Activated CD4-positive, alpha-beta T cell treated with anti-CD3 and anti-CD28 coated beads, Interleukin-2, amount 50 U/mL, for 1 hour (primary cell): ENCODE measurements at places on chromosomes 1 and 21.

DNA sequence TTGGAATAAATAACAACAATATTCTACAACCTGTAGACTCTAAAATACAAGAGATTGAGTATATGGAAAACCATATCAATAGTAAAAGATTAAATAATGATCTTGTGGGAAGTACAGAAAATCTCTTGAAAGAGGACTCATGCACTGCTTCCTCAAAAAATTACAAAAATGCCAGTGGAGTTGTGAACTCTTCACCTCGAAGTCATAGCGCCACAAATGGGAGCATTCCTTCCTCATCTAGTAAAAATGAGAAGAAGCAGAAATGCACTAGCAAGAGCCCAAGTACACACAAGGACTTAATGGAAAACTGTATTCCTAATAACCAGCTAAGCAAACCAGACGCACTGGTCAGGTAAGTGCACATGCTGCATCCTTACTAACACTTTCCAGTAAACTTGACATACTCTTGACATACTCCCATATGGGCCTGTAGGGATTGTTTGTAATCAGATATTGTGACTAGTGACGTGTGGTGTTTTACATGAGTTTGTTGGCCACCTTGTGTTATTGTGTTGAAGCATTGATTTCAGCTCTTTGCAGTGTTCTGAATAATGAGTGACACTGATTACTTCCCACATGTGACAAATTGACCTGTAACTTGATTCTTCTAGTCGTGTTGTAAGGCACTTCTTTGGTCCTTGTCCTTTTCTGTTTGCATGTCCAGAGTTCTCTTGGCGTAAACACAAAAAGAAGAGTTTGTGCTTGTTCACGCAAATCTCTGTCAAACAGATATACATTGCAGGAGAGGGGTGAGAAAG, 28.0 kb downstream of the MACO1 start:
- no peak for DNase-seq

GRCh38 chr1:89206373-89206772, 7.6 kb upstream of the GBP4 start:
- DNase-seq, result no peak

- DNase-seq, result no peak
These were observed 1.5 kb downstream of the CORT start for GRCh38 chr1:10451287-10451686.

- DNase-seq, result no peak
These were observed 576.5 kb upstream of the PLXNA2 start for GRCh38 chr1:208820580-208821212.

- no peak for DNase-seq
These were observed 1.2 kb downstream of the EVA1B start for GRCh38 chr1:36322041-36322785.

- no peak for DNase-seq
These were observed 38.5 kb upstream of the SYNC start for GRCh38 chr1:32741059-32741412.

DNA sequence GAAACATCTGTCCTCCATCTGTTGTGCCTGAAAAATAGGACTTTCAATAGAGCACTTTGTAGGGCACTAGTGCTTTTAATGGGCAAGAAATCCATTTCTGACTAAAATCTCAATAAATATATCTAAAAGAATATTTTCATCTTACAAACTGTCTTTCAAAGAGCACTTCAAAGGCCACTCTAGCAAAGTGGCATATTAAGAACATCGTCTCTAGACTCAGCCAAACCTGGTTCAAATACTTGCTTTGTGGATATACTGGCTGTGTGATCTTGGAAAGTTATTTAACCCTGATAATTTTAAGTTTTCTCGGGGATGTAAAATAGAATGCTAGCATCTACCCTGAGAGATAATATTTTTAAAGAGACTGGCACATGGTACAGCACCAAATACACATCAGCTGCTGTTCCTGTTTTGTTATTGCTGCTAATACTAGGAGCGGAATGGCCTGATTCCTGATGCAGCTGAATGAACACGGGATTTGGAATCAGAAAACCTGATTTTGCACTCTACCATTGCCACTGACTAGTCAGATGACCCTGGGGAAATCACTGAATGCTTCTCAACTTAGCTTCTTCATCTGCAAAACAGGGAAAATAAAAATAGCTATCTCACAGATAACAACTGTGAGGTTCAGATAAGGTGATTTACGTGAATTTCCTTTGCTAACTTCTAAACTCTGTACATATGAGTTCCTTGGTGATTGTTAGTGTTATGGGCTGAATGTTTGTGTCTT, 25.2 kb upstream of the LRRC8C start:
- DNase-seq, result no peak

- no peak for DNase-seq
These were observed 79.9 kb upstream of the PLPPR5 start for GRCh38 chr1:99084562-99084961.

DNA sequence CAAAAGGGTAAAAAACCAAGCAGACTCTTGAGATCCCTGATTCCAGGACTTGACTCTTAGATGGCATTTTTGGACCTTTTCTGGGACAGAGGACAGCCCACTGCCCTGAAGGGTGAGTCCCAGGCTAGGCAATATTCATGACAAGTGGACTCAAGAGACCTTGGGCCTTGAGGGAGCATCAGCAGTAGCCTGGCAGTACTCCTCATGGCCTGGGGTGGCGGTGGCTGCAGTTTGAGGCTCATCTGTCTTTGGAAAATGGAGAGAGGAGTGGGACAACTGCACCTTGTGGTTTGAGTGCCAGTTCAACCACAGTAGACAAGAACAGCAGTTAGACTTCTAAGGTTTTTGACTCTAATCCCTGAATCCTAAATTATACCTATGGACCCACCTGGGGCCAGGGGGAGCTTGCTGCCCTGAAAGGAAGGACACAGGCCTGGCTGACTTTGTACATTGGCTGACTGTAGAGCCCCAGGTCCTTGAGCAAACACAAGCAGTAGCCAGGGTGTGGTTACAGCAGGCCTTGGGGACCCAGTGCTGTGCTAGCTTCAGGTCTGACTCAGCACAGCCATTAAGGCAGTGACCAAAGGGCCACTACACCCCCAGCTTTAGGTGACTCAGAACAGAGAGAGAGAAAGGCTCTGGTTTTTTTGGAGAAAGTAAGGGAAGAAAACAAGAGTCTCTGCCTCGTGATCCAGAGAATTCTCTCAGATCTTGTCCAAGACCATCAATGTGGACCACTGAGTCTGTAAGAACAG, 1023.2 kb downstream of the KCNT2 start:
- no peak for DNase-seq

DNA sequence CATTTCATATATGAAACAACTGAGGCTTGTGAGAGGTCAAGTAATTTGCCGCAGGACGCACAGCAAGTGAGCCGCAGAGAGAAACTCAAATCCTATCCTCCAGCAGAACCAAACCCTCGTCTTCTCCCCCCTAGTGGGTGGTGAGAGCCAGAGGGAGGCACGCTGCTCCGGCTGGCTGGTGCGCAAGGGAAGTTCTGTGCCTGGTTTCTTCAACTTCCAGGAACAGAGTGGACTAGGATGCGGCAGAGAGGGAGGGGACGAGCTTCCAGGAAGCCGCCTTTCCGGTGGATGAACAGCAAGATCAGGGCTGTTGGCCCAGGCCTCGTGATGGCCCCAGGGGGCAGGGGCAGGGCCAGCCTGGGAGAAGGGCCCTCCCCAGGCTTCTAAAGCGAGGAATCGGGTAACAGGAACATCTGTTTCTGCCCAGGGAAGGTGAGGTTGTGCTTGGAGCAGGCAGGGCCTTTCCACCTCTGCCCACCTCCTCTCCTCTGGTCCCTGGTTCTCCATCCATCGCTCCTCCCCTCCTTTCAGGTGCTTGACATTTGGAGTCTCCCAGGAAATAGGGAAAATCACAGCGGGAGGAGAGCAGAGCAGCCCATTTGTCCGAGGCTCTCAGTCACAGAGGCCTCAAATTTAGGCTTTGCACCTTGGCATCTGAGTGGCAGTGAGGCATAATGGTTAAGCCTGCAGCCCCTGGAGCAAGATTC, 16.8 kb upstream of the PDIK1L start:
- DNase-seq, result no peak

DNA sequence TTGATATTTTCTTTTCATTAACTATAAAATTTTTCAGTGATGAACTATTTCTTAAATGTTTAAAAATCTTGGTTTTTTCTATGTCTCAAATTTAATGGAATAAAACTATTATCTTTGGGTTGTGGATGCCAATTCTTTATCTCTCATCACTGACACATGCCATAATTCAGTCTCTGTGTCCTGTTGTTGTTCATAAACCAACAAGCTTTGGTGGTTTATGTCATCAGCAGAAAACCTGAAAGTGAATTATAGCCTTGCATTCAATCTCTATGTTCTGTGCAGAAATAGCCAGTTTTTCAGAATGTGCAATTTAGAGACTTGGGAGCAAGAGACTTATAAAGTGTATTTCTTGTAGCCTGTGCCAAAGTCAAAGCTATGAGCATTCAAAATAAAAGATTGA, 462.6 kb upstream of the ADGRL4 start:
- DNase-seq, result no peak

GRCh38 chr1:9149837-9150581, 21.1 kb upstream of the GPR157 start:
- no peak for DNase-seq

DNA sequence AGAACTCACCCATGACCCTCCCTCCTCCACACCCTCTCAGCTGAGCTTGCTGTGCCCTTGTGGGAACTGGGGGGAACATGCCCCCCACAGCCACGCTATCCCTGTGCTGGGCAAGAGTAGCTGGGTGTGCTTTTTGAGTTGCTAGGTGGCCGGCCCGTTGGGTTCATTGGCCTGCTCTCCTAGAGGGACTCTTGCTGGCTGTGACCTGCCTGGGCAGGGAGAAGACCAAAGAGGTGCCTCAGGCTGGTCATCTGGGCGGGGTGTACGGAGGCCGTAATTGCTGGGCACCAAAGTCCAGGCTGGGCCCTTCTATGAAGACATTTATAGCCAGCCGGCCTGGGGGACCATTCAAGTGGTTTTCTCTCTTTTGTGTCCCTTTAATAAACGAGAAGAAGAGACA, 138.3 kb upstream of the ZBTB40 start:
- no peak for DNase-seq

- DNase-seq, result no peak
These were observed 45.3 kb upstream of the CTBS start for GRCh38 chr1:84619383-84620102.

GRCh38 chr1:52334906-52335528, 31.0 kb downstream of the CC2D1B start:
- no peak for DNase-seq

GRCh38 chr21:34166468-34166867, 93.1 kb downstream of the MRPS6 start:
- DNase-seq, result no peak

DNA sequence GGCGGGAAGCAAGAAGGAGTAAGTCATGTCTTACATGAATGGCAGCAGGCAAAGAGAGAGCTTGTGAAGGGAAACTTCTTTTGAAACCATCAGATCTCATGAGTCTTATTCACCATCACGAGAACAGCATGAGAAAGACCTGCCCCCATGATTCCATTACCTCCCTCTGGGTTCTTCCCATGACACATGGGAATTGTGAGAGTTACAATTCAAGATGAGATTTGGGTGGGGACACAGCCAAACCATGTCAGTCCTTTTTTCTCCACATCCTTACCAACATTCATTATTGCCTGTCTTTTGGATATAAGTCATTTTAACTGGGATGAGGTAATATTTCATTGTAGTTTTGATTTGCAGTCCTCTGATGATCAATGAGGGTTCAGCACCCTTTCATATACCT, 81.0 kb downstream of the DIRAS3 start:
- no peak for DNase-seq

DNA sequence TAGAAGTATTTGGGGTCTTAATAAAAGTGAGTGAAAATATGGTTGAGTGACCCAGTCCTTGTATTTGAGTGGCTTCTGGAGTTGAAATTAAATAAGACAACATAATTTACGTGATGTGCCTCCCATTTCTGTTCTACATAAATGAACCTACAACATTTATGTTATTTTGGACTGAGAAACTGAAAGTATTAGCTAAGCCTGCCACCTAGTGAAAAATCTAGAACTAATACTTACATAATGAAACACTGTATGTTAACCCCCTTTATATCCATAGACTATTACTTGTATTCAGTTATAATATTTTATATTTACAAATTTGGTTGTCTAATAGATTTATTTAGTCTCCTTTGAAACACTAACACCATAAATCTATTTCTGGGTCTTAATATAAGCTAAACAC, 298.9 kb downstream of the KCNT2 start:
- no peak for DNase-seq
